ENCODE measurements at places on chromosomes 6 and 20. TPM values are rescaled to one million over a fixed set of nuclear protein-coding genes. Genes with fewer than 3 reads are reported as not detected.

Gene LRRN4
- not detected for total RNA-seq

Gene PRND
- 0.15 TPM for total RNA-seq

Gene KIAA0408
- total RNA-seq = not detected

Gene ESR1
- not detected for total RNA-seq

Gene BEND6
- total RNA-seq = 0.97 TPM

Gene RSPO3
- 5.8 TPM for total RNA-seq

Gene OXT
- total RNA-seq = not detected

Gene C6orf58
- total RNA-seq = not detected

Measured in epithelial cell of umbilical artery (primary cell).